ENCODE measurements at places on chromosomes 7 and 10.

DNA sequence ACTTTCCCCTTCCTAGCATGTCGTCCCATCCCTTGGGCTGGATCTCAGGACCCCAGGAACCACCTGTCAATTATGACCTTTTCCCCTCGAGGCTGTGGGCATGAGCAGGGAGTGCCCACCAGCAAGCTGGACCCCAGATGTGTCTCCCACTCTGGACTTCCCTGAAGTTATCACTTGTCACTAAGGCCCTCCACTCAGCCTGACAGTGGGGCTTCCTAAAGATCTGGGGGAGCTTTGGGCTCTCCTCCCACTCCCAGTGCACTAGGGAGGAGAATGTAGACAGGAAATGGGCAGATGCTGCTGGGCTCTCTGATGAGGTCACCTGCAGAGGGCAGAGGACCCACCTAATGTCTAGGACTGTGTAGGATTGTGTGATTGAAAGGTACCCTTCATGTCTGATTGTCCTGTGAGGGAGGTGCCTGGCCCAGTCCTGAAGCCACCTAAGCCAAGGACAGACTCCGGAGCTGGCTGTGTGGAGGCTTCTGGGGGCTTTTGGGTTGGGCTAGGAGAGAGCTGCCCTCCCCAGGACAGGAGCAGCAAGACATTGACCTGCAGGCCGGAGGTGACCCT is 18.7 kb downstream of the MYO1G start:
- DNase-seq = no peak

GRCh38 chr7:158065340-158065739 is 522.3 kb downstream of the PTPRN2 start:
- no peak for DNase-seq

DNA sequence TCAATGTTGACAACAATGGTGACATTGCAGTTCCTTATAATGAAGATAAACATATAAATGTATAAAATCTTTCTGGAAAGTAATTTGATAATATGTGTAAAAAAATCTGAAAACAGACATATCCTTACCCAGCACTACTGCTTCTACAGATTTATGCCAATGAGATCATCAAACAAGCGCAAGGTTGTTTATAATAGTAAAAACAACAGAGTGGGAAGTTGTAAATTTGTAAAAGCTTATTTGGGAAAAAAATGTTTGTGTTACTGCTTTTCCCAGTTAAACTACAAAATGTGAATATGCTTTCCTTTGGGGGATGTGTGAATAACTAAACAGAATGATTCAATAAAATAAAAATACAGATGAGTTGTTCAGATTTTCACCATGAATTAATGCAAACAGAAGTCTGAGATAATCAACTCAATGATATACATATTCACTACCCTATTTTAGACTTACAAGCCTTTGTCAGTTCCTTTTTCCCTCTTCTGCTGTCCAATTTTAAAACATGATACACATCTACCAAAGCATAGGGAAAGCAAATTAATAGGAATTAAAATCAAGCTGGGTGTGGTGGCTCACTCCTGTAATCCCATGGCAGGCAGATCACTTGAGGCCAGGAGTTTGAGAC is 82.1 kb downstream of the USP6NL start:
- no peak for DNase-seq

DNA sequence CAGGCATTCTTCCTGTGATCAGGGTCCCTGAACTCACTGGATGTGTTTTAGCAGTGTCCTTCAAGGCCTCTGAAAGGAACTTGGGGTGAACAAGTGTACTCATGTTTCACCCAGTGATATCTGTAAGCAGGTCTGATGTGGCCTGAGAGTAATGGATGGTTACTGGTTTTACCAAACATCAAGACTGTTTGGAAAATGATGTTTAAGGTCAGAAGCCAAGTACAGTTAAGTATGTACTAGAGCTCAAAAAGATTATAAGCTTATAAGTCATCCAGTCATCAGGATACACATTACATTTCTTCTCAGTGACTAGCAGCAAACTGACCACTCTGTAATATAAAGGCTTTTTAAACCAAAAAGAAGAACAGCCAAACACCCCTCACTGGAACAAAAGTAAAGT is 79.8 kb upstream of the PTN start:
- DNase-seq = no peak
